Hair follicular keratinocyte (primary cell): ENCODE measurements at places on chromosomes 11 and 22. TPM values are rescaled to one million over a fixed set of nuclear protein-coding genes. Genes with fewer than 3 reads are reported as not detected.

The OR5AP2 gene
- total RNA-seq: not detected in 2 replicates

The CSRP3 gene
- not detected in 2 replicates for total RNA-seq

The IL17REL gene
- total RNA-seq: not detected in 2 replicates

The TRIM51 gene
- total RNA-seq: not detected in 2 replicates

The PHF21B gene
- total RNA-seq: not detected in 2 replicates

The MPST gene
- 203 and 213 TPM in 2 replicates for total RNA-seq

The RBMXL2 gene
- not detected in 2 replicates for total RNA-seq

The P2RY2 gene
- 7.2 and 13.2 TPM in 2 replicates for total RNA-seq

The OR4A47 gene
- not detected in 2 replicates for total RNA-seq

The DEFB131B gene
- not detected in 2 replicates for total RNA-seq
